Kidney (tissue), 22 donors: ENCODE measurements at places on chromosomes 7 and 10. TPM values are rescaled to one million over a fixed set of nuclear protein-coding genes. Genes with fewer than 3 reads are reported as not detected.
A peak's percentile ranks its signal among the peaks of the same experiment; 100 is the strongest.

GNGT1 gene
- polyA plus RNA-seq = not detected

TAX1BP1 gene
- polyA plus RNA-seq = 88.4 TPM

DNA sequence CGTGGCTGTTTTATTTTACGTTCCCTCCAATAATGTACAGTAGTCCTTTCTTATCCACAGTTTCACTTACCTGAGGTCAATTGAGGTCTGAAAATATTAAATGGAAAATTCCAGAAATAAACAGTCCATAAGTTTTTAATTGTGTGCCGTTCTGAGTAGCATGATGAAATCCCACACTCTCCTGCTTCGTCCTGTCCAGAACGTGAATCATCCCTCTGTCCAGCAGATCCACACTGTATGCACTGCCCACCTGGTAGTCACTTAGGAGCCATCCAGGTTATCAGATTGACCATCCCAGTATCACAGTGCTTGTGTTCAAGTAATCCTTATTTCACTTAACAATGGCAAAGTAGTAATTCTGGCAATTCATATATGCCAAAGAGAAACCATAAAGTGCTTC is 46.3 kb downstream of the STARD3NL start:
- DNase-seq = no peak

DNA sequence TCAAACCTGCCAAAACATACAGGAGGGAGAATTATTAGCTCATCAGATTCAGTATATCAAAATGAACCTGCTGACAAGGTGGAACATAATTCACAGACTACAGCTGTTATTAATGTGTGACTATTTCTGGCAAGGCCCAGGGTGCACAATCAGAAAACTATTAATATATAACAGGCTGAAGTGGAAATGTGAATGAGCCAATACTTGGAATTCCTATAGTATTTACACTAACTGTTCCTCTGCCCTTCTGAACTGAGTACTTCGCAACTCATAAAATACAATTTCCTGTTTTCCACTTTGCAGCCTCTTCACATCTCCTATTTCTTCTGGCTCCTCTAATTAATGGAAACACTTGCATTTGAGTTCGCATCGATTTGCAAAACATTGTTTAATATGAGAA is 330.8 kb downstream of the DPP6 start:
- DNase-seq = no peak

DNA sequence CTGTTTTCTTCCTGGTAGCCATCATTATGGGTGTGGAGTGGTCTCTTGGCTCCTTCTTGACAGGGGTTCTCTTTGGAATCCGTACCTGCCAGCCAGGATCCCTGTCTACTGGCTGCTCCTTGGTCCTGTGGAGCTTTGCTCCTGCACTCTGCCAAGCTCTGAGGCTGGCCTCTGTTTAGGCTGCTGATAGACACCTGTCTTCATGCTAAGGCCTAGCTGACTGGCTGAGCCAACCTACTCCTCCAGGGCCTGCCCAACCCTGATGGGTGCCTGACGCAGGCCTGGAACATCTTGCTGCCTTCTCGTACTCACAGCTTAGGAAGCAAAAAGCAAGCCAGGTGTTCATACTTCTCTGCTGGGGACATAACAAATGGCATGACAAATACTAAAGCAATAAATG is 333.6 kb upstream of the ZNF32 start:
- DNase-seq = no peak

DNA sequence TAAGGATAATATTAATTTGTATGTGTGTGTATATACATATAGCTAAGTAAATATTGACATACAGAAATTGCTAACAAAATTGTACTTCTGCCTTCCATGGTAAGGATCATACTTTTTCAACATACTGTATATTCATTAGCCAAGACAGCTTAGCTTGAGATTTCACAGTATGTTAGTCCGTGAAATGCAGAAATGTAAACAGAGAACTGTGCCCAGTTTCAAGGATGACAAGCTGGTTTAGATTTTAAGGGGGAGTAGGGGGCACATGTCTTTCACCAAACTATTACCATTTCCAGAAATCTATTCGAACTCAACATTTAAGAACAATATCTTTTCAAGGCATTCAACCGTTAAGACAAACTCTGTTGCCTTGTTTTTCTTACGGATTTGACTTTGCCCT is 182.2 kb downstream of the SORCS1 start:
- no peak for DNase-seq

PBLD gene
- 104 TPM for polyA plus RNA-seq

PANK1 gene
- polyA plus RNA-seq = 31.3 TPM

GRCh38 chr7:28675429-28675828 is 263.1 kb downstream of the CREB5 start:
- DNase-seq = no peak

SPDYE9 gene
- not detected for polyA plus RNA-seq

DNA sequence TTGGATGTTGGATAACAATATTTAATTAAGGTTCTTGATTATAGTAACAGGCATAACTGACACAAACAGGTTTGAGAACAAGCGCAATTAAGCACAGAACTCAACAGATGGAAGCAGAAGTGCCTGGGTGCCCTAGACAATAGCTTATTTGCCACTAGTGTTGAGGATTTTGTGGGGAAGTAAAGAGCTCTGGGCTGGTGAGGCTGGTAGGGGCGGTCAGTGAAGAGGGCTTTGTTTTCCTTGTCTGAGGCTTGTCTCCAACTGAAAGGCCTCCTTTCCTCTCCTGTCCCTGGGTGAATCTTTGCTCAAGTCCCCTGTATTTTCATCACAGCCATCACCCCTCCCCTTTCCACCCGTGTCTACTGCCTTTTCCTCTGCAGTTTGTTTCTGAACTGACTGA is 104.6 kb downstream of the KAT6B start:
- no peak for DNase-seq

DNA sequence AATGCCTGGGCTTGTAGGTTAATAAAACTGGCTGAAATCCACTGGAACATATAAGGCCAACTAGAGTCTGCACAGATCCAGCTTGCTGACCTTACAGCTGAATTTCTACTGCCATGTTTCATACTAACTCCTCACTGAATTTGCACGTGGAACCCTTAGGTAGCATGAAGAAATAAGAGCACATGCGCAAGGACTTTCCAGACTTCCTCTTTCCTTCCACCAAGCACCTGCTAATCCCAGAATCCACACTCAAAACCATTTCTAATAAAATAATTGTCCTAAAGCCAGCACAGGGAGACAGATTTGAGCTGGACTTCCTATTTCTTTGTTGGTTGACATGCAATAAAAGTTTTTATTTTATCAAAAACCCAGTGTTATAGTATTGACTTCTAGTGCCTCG is 46.8 kb downstream of the NPVF start:
- DNase-seq = no peak

GRCh38 chr10:117218654-117219053 is 21.4 kb downstream of the KCNK18 start:
- no peak for DNase-seq

- no peak for DNase-seq
These were observed 869.0 kb downstream of the NXPH1 start for GRCh38 chr7:9302436-9302835.

DNA sequence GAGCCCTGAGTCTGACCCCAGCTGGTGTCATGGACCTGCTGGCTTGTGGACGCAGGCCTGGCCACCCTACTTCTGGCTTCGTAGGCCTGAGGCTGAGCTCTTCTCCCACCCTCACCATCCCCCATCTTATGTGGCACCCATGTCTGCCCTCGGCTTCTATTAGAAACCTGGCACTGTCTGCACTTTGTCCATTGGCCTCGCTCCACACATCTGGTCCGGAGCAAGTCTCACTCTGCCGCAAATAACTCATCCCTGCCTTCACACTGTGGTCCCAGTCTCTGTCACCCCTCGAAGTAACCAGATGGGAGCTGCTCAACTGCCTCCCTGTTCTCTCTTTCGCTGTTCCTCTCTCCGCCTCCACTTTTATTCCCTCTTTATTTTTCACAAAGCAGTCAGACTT is 78.6 kb downstream of the TRRAP start:
- no peak for DNase-seq

RAPGEF5 gene
- polyA plus RNA-seq = 3.9 TPM

GRCh38 chr10:17454161-17455014 is at the start of gene ST8SIA6:
ST8SIA6 (minus strand) TSS chr10:17454595; CDS start chr10:17454255, 340 bp downstream.
- DNase-seq = peak; percentile 79

- DNase-seq = no peak
These were observed 388.7 kb upstream of the SEMA3A start for GRCh38 chr7:84583331-84583730.

DNA sequence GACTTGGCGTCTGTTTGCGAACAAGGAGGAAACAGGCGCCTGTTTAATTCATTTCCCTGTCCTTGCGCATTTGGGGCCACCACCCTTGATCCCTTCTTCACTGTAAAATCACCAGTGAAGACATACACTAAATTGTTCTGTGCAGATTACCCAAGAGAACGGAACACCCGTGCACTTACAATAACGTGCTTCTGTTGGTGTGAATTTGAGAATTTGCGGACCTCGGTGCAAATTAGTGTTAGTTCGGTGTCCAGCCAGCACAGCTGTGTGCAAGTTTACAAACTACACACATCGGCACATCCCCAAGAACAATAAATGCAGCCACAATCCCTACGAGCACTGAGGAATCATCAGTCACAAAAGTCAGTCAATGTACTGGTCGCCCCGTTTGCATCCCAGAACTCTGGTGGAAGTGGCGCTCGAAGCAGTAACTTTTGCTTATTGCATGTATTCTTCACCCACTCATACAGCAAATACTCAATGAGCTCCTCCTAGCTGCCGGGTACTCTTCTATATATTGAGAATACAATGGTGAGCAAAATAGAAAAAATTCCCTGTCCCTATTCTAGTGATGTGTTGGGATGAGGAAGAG is 786 bp upstream of the CNOT4 start:
- DNase-seq = no peak

- DNase-seq = peak; percentile 15
These were observed 43.4 kb downstream of the RGS10 start for GRCh38 chr10:119498889-119499676.

EPDR1 gene
- 25.2 TPM for polyA plus RNA-seq

GRCh38 chr10:86163522-86164173 is 202.9 kb downstream of the GRID1 start:
- DNase-seq = no peak

SPDYE11 gene
- not detected for polyA plus RNA-seq

TAC1 gene
- 10.9 TPM for polyA plus RNA-seq

DNA sequence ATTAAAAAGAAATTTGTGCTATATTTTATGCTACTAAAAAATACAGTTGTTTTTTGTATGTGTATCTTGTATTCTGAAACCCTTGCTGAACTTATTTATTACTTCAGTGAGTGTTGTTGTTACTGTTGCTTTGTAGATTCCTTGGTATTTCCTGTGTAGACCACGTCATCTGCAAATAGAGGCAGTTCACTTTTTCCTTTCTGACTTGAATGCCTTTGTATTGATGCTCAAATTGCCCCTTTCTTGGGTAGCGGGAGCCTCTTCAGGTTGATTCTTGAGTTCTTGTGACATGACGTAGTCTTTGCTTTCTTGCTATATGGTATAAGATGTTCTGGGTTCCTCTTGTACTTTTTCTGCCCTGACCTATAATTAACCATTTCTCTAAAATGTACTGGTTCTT is 504.1 kb downstream of the SDK1 start:
- no peak for DNase-seq

NAT16 gene
- polyA plus RNA-seq = not detected

DNA sequence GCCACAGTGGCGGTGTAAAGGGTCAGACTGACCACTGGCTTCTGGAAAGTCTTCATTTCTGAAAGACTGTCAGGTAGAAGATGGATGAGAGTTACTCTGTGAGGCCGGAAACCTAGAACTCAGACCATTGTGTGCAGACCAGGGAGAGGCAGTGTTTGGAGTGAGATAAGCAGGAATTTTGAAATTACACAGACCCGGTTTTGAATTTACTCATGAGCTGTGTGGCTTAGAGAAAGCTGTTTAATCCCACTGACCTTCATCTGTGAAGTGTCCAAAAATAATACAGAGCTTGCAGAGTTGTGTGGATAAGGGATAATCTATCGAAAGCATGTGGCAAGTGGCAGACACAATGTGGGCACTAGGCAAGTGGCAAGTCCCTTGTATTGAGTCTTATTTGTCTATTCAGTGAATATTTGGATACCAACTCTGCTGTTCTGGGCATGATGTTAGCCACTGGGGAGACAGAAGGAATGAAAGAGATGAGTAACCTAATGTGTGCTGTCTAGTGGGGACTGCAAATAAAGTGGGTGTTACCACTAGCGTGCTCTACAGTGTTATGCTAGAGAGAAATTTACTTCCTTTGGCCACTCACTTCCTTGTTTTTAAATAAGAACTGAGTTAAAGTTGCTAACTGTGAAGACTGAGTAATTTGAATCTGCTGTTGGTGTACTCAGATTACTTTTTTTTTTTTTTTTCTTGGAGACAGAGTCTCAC is 69.4 kb downstream of the KIAA1217 start:
- DNase-seq = no peak

PAX4 gene
- polyA plus RNA-seq = not detected

GRCh38 chr10:74589851-74590250 is 236.5 kb upstream of the KAT6B start:
- no peak for DNase-seq

- DNase-seq = peak; percentile 59
These were observed 202.7 kb downstream of the EBF3 start for GRCh38 chr10:129761197-129761972.

EVX1 gene
- polyA plus RNA-seq = 0.62 TPM

DNA sequence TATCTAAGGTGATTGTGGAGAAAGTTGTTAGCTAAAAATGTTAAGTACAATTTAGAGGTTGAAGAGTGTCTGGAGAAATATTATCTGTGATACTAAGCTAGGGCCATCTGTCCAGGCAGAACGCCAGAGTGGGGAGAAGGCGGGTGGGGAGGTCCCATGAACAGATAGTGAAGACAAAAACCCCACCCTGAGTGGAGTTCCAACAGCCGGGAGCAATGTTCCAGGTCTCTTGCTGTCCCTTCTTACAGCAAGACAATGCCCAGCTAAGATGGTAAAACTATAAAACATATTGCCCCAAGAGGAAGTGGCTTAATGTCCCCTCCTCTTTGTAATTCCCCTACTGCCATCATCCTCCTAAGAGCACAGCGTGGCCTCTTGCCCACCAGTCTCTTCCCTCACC is 10.4 kb upstream of the IL15RA start:
- no peak for DNase-seq

GATAD1 gene
- 17.5 TPM for polyA plus RNA-seq

ADAM12 gene
- polyA plus RNA-seq = 0.26 TPM

TAS2R38 gene
- not detected for polyA plus RNA-seq

DNA sequence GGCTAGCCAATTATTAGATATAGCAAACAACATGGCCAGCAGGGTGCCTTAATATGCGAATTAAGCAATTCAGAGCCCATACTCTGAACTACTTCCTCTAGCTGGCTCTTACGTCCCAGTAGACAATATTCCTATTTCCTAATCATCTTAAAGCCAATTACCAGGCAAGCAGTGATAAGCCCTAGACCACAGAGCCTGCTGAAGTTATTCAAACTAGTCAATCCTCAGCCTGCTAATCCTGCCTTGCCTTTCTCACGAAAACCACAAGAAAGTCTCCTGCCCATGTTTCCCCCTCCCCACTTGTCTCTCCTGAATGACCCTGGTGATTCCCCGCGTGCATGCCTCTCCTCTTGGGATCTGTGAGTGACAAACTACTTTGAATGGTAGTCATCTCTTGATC is 86.8 kb upstream of the CACNA2D1 start:
- no peak for DNase-seq
